ENCODE measurements at places on chromosomes 12 and 14.

DNA sequence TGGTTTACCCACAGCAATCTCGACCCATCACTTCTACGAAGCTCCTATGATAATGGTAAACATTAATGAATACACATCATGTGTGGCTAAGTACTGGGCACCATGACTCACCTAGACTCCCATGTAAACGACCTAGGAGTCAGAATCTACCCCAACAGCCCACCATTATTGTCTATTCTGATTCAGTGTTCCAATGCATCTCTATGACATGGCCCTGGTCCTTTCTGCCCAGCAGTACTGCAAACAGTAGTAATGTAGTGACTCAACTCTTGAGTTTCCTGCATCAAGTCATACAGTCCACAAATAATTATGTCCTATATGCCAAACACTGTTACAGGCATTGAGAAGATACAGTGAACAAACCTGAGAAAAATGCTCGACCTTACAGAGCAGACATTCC, 14.6 kb downstream of the GTF2A1 start:
- DNase-seq, result no peak
- peaks cover 45% of the 10 kb centered on the region for H3K36me3 ChIP-seq
- H3K4me3 ChIP-seq, result no peak overlapping the region
- H3K4me1 ChIP-seq, result no peaks in the 10 kb centered on the region
- no peak overlapping the region for H3K27ac ChIP-seq

- no peak overlapping the region for H3K27ac ChIP-seq
- DNase-seq, result no peak
- no peaks in the 10 kb centered on the region for H3K27me3 ChIP-seq
- H3K4me3 ChIP-seq, result no peak overlapping the region
Observed at GRCh38 chr12:49456131-49456679, 82.6 kb upstream of the KCNH3 start.

DNA sequence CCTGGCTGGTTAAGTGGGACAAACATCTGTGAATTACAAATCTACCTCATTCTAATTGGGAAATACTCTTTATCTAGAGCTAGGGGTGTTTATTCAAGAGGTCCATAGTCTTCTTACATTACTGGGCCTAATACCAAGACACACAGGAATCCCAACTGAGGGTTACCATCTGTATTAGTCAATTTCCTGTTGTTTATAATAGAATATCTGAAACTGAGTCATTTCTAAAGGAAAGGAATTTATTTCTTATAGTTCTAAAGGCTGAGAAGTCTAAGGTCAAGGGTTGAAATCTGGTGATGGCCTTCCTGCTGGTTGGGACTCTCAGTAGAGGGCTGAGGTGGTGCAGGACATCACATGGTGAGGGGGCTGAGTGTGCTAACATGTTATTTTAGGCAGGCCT, 36.0 kb downstream of the RTRAF start:
- no peak overlapping the region for H3K4me3 ChIP-seq
- no peaks in the 10 kb centered on the region for H3K4me1 ChIP-seq
- DNase-seq, result no peak
- H3K27me3 ChIP-seq, result no peaks in the 10 kb centered on the region

- H3K27me3 ChIP-seq, result no peaks in the 10 kb centered on the region
- no peaks in the 10 kb centered on the region for H3K4me1 ChIP-seq
- H3K4me3 ChIP-seq, result no peak overlapping the region
- no peak overlapping the region for H3K27ac ChIP-seq
Observed at GRCh38 chr14:80978403-80978802, 23.0 kb downstream of the TSHR start.

- no peaks in the 10 kb centered on the region for H3K36me3 ChIP-seq
- peaks cover 9% of the 10 kb centered on the region for H3K4me1 ChIP-seq
- no peaks in the 10 kb centered on the region for H3K27me3 ChIP-seq
- no peak for DNase-seq
Observed at GRCh38 chr12:47276253-47276620, 196.5 kb upstream of the AMIGO2 start.

DNA sequence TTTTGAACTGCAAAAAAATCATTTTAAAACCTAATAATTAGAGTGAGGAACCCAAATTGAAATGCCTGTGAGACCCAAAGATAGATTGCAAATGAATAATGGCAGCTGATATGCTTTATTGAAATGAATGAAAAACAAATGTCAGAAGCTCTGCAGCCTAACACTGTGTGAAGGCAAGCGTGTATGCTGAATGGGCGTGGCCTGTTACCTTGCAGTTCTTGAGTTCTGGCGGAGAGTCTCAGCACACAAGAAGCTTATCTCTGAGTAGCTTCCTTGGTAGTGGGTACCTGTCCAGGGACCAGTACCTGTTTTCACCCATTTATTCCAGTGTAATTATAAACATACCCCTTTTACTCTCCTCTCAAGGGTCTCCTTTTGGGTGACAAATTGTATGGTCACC, 341.2 kb downstream of the NPAS3 start:
- no peak for DNase-seq
- no peaks in the 10 kb centered on the region for H3K27me3 ChIP-seq
- no peaks in the 10 kb centered on the region for H3K36me3 ChIP-seq
- no peaks in the 10 kb centered on the region for H3K4me1 ChIP-seq
- no peak overlapping the region for H3K27ac ChIP-seq

- no peaks in the 10 kb centered on the region for H3K36me3 ChIP-seq
- H3K4me1 ChIP-seq, result no peaks in the 10 kb centered on the region
- H3K4me3 ChIP-seq, result no peak overlapping the region
- H3K27me3 ChIP-seq, result no peaks in the 10 kb centered on the region
- DNase-seq, result no peak
- H3K27ac ChIP-seq, result no peak overlapping the region
Observed at GRCh38 chr14:29030121-29030520, 263.5 kb downstream of the FOXG1 start.

GRCh38 chr14:72685456-72685855, 208.4 kb downstream of the DPF3 start:
- no peak overlapping the region for H3K4me3 ChIP-seq
- DNase-seq, result no peak
- no peaks in the 10 kb centered on the region for H3K27me3 ChIP-seq
- no peak overlapping the region for H3K27ac ChIP-seq
- H3K36me3 ChIP-seq, result no peaks in the 10 kb centered on the region

- no peak for DNase-seq
- H3K36me3 ChIP-seq, result peaks cover 9% of the 10 kb centered on the region
- no peaks in the 10 kb centered on the region for H3K4me1 ChIP-seq
- H3K27me3 ChIP-seq, result no peaks in the 10 kb centered on the region
- no peak overlapping the region for H3K27ac ChIP-seq
Observed at GRCh38 chr14:96383445-96383844, 8.5 kb upstream of the AK7 start.

DNA sequence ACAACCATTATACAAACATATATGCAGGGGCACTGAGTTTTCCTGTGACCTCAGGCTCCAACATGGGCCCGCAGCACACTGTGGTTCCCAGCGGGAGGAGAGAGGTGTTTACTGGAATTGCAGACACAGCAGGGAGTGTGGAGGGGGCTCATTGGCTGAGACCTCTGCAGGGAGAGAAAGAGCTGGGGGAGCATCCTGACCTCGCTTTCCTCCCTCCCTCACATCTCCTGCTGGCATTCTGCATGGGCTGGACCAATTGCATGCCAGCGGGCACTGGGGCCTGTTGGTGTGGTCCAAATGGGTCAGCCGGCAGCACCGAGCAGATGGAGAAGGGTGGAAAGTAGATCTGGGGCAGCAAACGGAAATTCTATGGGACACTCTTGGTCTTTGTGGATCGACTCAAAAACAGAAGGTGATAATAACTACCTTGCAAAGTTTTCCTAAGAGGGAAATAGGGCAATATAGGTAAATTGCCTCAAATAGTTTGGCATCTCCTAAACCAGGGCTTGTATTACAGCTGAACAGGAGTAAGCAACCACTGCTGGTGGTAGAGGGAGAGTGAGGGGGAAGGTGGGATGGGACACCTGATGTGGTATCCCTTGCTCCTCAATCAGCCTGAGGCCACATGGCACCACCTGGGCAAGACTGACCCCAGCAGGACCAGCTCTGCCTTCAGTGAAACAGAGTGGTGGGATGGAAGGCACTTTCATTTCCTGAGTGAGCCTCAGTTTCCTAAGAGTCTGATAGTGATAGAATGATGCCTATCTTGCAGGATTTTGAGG, 86.9 kb downstream of the NTF3 start:
- no peak overlapping the region for H3K27ac ChIP-seq
- H3K36me3 ChIP-seq, result no peaks in the 10 kb centered on the region
- H3K27me3 ChIP-seq, result no peaks in the 10 kb centered on the region

DNA sequence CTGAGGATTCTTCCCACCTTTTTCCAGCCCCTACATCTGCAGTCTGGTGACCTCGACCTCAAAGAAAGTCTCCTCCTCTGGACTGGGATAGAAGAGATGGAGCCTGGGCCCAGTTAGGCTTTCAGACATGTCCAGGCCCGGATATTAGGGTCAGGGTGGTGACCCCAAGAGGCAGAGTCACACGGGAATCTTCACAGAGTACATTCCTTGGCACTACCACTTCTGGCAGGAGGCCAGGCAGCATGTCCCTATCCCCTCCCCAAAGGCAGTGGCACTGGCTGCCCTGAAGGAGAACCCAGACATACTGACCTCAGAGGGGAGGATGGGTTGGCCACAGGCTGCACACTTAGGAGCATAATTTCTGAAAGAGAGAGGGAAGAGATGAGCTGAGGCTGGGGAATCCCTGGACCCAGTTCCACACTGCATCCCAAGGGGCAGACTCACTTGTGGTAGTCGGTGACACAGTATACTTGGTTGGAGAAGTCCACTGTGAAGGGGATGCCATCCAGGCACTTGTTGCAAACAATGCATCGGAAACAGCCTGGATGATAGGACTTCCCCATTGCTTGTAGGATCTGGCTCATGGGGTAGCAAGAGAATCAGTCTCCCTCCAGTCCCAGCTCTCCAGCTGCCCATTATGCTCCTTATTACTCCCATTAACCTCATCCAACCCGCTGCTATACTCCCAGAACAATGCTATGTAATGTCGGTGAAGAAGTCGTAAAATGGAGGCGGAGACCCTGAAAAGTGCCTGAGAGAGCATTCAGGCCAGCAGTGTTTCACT, 7.6 kb downstream of the AJUBA start:
- H3K36me3 ChIP-seq, result peaks cover 25% of the 10 kb centered on the region
- H3K4me3 ChIP-seq, result no peak overlapping the region
- no peaks in the 10 kb centered on the region for H3K27me3 ChIP-seq
- DNase-seq, result no peak

DNA sequence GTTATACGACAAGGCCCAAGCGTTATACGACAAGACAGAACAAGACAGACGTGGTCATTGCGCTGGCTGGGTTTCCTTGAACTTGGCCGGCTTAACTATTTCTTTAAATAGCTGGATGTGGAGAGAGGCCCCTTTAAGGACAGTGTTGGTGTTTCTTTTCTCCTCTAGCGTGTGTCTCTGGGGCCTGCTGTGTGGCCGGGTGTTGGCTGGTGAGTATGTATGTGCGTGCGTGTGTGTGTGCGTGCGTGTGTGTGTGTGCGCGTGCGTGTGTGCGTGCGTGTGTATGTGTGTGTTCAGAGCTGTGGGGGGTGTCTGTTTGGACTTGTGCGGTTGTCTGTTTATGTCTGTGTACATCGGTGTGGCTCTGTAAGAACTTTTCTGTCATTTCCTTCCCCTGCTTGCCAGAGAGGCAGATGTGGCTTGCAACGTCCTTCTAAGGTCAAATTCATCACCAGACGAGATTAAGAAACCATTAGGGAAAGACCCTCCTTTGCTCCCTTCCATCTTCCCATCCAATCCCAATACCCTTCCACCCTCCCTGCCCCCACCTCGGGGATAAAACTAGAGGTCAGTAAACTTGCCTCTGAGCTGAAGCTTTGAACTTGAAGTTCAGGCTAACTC, 78.6 kb upstream of the TBX3 start:
- no peaks in the 10 kb centered on the region for H3K27me3 ChIP-seq
- no peak for DNase-seq
- H3K4me3 ChIP-seq, result no peak overlapping the region

DNA sequence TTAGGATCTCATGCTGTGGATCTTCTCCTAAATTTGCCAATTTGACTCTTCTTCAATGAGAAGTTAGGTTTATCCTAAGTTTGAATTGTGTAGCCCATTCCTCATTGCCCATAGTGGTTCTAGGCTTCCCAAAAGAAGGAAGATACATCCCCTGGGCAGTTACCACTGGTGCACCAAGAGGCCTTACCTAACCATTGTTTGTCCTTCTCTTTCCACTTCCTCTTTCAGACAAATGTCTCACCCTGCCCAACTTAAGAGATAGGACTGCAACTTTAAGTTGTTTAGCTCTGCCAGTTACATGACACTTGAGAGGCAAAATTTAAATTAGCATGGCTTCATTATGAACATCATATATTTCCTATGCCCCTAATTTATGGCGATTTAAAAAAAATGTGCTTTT, 9.4 kb upstream of the KCNH3 start:
- H3K27me3 ChIP-seq, result no peaks in the 10 kb centered on the region
- no peaks in the 10 kb centered on the region for H3K4me1 ChIP-seq
- no peak overlapping the region for H3K4me3 ChIP-seq
- peaks cover 13% of the 10 kb centered on the region for H3K36me3 ChIP-seq
- no peak for DNase-seq
- H3K27ac ChIP-seq, result no peak overlapping the region

- no peaks in the 10 kb centered on the region for H3K4me1 ChIP-seq
- H3K4me3 ChIP-seq, result no peak overlapping the region
- no peak overlapping the region for H3K27ac ChIP-seq
- no peaks in the 10 kb centered on the region for H3K27me3 ChIP-seq
- no peak for DNase-seq
Observed at GRCh38 chr12:124902916-124903315, 11.5 kb downstream of the UBC start.

GRCh38 chr14:64450255-64450654, 15.0 kb upstream of the AKAP5 start:
- peaks cover 23% of the 10 kb centered on the region for H3K36me3 ChIP-seq
- H3K4me1 ChIP-seq, result peaks cover 2% of the 10 kb centered on the region
- H3K27ac ChIP-seq, result no peak overlapping the region

DNA sequence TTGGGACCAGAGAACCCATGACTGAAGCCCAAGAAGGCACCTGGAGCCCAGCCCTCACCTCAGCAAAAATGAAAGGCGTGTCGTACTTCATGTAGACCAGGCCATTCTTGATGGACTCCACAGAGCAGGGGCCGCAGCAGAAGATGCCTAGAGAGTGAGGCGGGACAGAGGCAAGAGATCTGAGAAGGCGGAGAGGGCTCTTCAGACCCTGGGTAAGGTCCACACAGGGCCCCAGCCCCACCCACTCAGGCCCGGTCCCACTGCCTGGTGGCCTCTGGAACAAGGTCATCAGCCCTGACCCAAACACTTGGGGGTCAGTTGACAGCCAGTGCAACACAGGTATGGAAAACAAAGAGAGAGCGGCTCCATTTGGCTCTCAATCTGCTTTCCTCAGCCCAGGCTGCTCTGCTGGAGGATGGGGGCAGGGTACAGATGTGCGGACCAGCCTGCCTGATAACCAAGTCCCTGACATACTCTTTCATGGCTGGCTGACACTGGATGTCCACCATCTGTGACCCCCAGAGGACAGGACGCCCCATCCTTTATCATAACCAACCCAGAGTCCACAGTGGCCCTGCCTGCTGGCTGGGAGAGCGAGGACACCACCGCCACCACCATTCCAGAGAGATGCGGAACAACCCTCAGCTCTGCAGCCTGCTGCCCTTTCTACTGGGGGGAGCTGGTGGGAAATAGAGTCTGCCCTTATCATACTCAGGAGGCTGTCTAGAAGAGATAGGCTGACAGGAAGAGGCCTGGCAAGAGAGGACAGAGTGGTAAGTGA, 6.9 kb downstream of the TGM1 start:
- H3K4me3 ChIP-seq, result no peak overlapping the region
- no peak for DNase-seq
- H3K36me3 ChIP-seq, result no peaks in the 10 kb centered on the region
- no peaks in the 10 kb centered on the region for H3K27me3 ChIP-seq
- H3K27ac ChIP-seq, result no peak overlapping the region
